ENCODE measurements at places on chromosomes 11 and 22.

DNA sequence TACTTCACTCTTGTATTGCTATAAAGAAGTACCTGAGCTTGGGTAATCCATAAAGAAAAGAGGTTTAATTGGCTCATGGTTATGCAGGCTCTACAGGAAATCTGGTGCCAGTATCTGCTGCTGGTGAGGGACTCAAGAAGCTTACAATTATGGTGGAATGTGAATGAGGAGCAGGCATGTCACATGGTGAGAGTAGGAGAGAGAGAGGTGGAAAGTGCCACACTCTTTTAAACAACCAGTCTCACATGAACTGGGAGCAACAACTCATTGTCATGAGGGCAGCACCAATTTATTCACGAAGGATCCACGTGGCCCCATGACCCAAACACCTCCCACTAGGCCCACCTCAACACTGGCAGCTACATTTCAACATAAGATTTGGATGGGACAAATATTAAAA is 24.6 kb upstream of the IGLL5 start:
- no peak for DNase-seq

DNA sequence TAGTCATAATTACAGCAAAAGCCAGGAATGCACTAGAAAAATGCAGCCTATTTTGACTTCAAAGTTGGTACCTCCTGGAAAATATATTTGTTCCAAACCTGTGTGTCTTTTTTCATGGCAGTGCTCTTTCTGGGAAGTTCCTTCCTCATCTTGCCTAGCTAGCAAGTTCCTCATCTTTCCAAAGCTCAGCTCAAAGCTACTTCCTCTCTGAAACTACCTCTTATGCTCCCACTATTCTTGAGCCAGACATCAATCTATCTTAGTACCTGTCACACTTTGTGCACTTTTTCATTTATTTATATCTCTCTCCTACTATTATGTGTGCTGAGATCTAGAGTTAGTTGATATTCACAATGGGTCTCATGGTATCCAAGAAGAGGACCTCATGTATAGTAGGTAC is 191.6 kb upstream of the CCDC90B start:
- no peak for DNase-seq

DNA sequence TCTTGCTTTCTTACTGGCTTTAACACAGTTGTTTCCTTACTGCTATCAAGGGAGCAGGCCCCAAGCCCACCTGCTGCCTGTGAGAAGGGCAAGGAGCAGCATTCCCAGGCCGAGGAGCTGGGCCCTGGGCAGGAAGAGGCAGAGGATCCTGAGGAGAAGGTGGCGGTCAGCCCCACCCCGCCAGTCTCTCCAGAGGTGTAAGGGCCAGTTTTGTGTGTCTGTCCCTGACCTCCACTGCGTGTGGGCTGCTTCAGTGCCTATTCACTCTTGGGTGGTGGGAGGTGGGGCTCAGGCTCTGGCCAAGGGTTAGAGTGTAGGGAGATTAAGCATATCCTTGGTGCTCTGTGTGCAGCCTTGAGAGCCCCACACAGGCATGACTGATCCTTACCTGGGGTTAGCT is 55.1 kb downstream of the CEP164 start:
- no peak for DNase-seq

GRCh38 chr11:59753650-59754493 is 1.3 kb upstream of the STX3 start:
- DNase-seq, result peak; percentile 63

DNA sequence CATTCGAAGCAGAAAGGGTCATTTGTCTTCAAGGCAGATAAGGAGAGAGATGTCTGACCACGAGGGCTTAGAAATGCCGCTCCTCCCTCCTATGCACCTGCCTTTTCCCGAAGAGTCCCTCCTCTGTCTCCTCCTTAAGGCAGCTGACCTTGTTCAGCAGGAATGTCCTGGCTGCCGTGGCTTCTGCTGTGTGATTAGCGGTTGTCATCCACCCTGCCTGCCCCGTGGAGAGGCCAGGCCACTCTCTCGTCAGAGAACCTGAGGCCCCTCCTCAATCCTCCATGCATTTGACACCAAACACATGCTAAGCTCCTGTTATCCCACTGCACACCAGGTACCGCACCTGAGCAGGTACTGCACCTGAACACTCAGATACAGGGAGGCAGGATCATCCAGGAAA is 834.6 kb downstream of the TBC1D22A start:
- no peak for DNase-seq

DNA sequence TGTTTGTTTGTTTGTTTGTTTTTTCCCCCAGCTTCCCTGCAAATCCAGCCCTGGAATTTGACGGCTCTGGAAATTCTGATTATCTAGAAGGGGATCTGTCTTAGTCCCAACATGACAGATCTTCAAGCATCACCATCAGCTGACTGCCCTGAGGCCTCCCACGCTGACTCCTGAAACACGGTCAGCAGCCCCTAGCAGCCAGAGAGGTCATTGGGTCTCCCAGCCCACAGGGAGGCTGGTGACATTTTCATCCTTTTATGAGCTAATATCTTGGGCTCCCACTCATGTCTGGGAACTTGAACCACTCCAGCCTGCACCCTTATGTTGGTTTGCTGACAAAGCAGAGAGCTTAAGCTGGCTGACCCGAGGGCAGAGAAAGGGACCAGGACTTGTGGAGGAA is 66.0 kb upstream of the TIMP3 start:
- DNase-seq, result no peak

DNA sequence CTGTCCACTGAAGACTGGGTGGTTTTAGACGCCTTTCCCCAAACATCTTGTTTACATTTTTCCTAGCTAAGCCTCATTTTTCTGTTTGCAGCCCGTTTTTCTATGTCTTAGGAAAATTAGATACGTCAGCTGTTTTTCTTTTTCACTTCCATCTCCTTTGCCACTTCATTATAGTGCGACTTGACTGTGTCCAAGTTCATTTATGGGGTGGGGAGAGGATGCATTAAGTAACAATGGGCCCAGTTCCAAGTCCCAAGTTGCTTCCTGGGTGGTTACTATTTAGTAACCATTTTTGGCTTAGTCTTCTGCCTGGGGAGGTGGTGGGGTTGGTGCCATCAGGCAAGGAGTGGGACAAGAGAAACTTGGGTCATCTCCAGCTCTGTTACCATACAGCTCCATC is 83.0 kb downstream of the TRAF6 start:
- no peak for DNase-seq

DNA sequence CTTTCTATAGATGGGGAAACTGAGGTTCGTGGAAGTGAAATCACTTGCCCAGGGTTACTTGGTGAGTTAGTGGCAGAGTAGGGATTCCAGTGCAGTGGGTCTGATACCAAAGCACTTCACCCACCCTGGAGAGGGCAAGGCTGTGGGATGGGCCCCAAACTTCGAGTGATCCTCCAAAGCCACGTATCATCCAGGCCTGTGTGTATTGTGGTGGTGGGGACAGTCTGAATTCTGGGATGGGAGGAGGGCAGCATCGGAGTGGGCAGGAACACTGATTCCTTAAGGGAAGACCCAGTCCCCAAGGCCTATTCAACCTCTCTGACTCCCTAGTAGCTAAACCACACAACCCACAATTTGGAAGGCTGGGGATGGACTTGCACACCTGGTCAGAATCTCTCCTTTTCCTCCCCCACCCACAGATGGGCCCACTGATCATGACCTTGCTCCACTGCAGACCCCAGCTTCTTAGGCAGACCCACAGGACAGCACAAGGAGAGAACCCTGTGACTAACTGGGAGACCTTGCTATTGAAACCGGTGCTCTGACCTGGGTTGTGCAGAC is 11.5 kb downstream of the TMPRSS13 start:
- no peak for DNase-seq
